ENCODE measurements at places on chromosomes 3 and 15.
A peak's percentile ranks its signal among the peaks of the same experiment; 100 is the strongest.

GRCh38 chr3:63588895-63589294 is 63.6 kb upstream of the SNTN start:
- no peak for DNase-seq

DNA sequence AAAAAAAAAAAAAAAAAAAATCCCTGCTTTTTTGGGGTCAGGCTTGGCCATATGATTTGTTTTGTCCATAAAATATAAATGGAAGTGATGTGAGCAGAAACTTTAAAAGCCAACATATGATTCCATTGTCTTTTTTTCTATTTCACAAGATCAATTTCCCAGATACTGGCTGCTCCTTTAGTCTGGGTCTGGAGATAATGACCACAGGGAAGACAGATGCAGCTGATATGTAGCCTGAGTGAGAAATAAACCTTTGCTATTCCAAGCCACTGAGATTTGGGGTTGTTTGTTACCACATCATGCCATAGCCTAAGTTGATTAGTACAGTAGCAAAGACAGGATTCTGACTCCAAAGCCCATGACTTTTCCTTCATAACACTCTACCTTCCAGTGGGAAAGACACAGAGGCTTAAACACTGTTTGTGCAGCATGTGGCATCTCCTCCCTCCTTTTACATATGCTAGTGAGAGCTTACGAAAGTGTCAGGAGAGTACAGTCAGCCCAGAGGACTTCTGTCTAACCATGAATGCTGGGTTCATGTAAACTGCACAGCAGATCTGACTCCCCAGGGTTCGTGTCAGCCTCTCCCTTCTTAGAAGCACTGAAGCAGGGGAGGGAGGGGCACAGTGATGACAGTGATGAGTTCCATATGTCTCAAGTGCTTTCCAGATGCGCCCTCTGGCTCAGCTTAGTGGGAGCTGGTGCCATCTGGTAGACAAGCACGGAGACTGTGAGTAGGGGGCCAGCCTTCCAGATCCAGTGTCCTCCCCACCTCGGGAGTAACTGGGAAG is 36.7 kb upstream of the SLC7A14 start:
- no peak for DNase-seq

- DNase-seq: no peak
These were observed 130.7 kb downstream of the LPP start for GRCh38 chr3:188284455-188285212.

DNA sequence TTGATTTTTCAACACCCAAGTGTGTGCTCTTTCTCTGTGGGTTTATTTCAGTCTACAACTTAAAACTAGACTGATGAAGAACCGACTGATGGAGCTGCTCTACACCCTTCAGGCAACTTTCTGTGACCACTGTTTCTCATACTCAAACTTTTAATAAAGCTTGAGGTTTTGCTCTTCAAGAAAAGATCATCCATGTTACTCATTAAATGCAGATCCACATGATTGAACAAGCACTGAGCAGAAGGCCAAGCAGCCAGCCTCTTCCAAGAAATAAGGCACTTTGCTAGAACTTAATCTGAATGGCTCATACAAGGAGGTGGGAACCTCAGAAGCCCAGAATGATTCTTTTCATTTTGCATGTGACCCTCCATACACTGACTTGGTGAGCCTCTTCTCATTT is 8.7 kb downstream of the SLC27A2 start:
- no peak for DNase-seq

- peak; percentile 49 for DNase-seq
These were observed 4.3 kb downstream of the ISL2 start for GRCh38 chr15:76340803-76341365.

- DNase-seq: peak; percentile 37
These were observed 64.9 kb upstream of the POLG start for GRCh38 chr15:89399238-89400115.

DNA sequence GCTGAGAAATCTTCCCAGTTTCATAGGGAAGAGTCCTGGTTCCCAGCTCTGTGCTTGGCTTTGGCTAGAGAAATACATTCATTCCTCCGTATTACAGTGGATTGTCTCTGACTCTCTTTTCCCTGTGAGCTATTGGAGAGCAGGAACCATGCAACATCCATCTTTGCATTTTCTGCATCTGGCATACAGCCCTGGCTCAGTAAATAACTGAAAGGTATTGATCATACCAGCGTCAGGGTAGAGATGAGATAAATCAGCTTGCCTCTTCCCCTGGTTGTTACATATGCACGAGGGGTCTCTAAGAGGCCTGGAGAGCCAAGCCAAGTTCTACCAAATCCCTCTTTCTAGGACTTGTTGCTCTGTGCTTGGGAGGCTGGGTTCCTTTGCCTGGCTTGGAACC is 35.2 kb downstream of the FOXB1 start:
- no peak for DNase-seq

DNA sequence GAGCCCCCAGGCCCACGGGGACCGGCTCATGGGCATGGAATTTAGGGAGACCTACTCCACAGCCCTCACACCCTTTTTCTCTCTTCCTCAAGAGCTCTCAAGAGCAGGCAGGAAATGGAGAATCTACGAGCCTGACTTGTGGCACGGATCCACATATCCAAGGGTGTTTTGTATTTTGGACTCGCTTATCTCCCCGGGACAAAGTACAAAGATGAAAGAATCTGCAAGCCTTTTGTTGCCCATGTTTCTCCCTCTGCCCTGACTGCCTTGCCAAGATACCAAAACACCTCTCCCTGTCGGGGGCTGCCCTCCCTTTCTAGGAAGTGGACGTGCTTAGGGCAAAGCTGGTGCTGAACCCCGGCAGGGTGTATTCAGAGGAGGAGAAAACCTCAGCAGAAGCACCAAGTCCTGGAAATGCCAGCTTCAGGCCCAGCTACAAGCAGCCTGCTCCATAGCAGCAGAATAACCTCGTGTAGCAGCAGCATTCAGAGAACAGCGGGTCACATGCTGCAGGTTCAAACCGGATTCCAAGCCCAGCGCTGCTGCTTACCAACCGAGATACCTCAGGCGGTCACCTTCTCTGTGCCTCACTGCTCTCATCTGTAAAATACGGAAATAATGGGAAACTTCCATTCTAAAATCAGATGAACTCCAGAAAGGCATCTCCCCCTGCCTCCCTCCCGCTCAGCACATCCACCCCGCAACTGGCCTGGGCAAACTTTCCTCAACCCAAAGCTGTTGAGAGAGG is 35.2 kb downstream of the DNASE1L3 start:
- peak; percentile 79 for DNase-seq

DNA sequence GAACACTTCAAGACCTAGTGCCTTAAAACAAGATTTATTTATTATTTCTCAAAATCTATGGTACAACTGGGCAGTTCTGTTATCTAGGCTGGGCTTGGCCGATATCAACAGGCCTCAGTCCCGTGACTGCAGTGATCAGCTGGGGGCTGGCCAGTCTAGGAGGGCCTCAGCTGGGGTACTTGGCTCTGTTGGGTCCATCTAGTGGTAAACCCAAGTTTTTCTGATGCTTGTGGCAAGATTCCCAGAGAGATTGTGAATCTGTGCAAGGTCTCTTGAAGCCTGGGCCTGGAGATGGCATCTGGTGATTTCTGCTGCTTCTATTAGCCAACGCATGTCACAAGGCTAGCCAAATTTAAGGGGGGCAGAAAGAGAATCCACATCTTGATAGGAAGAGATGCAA is 482.4 kb upstream of the SGO1 start:
- DNase-seq: no peak

DNA sequence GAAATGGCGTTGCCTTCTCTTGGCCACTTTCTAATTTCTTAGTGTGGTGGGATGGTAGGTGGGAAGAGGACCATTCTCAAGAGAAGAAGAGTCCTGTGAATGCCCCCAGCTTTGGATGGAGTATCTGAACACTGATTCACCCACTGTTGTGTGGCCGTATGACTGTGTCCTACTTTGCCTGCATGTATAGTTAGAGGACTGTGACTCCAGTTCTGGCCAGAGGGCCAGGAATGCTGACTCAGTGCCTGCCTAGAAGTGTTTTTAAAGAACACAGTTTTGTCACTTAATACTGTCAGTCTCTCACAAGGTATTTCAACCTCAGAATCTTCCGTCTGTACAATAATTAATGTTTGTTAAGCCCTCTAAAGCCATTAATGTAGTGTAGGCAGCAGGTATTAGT is 2.1 kb downstream of the SEC61A1 start:
- no peak for DNase-seq

- DNase-seq: no peak
These were observed 18.6 kb downstream of the RFTN1 start for GRCh38 chr3:16494814-16495431.

GRCh38 chr3:183172051-183172639 is 9.6 kb upstream of the LAMP3 start:
- DNase-seq: no peak

DNA sequence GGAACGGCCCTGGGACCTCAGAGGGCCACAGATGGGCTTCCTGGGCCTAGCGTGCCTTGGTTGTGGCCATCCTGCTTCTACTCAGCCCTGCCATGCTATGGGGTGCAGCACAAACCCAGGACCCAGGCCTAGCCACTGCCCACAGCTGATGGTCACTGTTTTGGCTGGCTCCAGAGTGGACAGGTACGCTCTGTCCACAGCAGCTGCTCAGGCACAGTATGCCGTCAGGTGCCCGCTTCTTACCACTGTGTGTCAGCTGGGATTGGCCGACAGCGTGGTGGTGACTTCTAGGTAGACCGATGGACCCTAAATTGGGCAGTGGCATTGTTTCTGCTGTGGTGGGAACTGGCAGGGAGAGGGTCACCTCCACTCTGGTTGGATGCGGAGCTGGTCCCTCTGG is 47.3 kb downstream of the KLF13 start:
- no peak for DNase-seq

- DNase-seq: no peak
These were observed 18.3 kb upstream of the SETMAR start for GRCh38 chr3:4284865-4285264.

GRCh38 chr3:151400341-151400740 is 15.8 kb upstream of the P2RY12 start:
- DNase-seq: no peak

DNA sequence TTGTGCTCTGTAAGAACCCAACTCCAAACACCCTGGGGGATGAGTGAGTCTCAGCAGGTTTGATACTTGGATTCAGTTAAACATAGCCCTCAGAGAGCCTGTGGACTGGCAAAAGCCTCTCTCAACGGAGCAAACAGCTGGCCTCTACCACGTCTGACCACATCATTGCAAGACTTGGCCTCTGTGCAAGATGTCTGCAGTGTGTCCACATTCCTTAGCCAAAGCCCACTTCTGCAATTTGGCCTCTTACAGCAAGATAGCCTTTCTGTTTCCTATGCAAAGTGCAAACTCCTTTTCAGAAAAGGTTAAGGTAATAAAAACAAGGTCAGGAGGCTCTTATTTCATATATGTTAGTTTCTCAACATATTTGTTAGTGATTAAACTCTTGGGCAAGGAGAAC is 27.9 kb downstream of the FBN1 start:
- peak; percentile 48 for DNase-seq

GRCh38 chr3:10845001-10845761 is 29.2 kb downstream of the SLC6A11 start:
- no peak for DNase-seq

GRCh38 chr3:133910422-133910821 is 14.7 kb upstream of the RAB6B start:
- no peak for DNase-seq

DNA sequence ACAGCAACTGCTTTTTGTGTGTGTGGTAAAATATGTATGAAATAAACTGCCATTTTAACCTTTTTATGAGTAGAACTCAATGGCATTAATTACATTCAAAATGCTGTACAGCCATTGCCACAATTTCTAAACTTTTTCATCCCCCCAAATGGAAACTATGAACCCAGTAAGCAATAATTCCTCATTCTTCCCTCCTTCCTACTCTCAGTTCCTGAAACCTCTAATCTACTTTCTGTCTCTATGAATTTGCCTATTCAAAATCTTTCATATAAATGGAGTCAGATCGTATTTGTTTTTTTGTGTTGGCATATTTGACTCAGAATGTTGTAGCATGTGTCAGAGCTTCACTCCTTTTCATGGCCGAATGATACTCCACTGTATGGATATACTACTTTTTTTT is 5.3 kb upstream of the BLM start:
- DNase-seq: no peak

GRCh38 chr3:107882881-107883280 is 207.9 kb downstream of the CD47 start:
- DNase-seq: no peak
